Sigmoid colon (tissue), 7 donors: ENCODE measurements at places on chromosomes 1 and 21. TPM values are rescaled to one million over a fixed set of nuclear protein-coding genes. Genes with fewer than 3 reads are reported as not detected.

The TMEM240 gene
- total RNA-seq = 18.9 TPM

The TEKT2 gene
- not detected for total RNA-seq

The KRTAP21-2 gene
- total RNA-seq = not detected

The MFAP2 gene
- 26.6 TPM for total RNA-seq

The THEMIS2 gene
- total RNA-seq = 13.7 TPM

The TCHHL1 gene
- not detected for total RNA-seq

The RXFP4 gene
- total RNA-seq = not detected

The SPATA21 gene
- total RNA-seq = not detected

The GCSAML gene
- 1.4 TPM for total RNA-seq

The UMODL1 gene
- total RNA-seq = not detected

The EPHB2 gene
- total RNA-seq = 2.5 TPM

The ZCCHC17 gene
- total RNA-seq = 23.3 TPM

The RNF223 gene
- not detected for total RNA-seq

The EPS15 gene
- total RNA-seq = 104 TPM

The RPS8 gene
- total RNA-seq = 2,845 TPM

The AQP10 gene
- not detected for total RNA-seq

The CLCA1 gene
- not detected for total RNA-seq

The SPEN gene
- total RNA-seq = 20.4 TPM

The FCRL5 gene
- total RNA-seq = not detected

The CITED4 gene
- 22.7 TPM for total RNA-seq

The COL16A1 gene
- 271 TPM for total RNA-seq

The DCDC2B gene
- total RNA-seq = not detected

The OLIG2 gene
- not detected for total RNA-seq

The C1QB gene
- total RNA-seq = 484 TPM

The FCAMR gene
- total RNA-seq = not detected

The GPR3 gene
- not detected for total RNA-seq

The MYOC gene
- total RNA-seq = 6.9 TPM

The PPP1R12B gene
- total RNA-seq = 493 TPM

The IL23R gene
- not detected for total RNA-seq

The CAPN8 gene
- not detected for total RNA-seq

The CNKSR1 gene
- not detected for total RNA-seq

The SLC1A7 gene
- 0.16 TPM for total RNA-seq

The CCDC27 gene
- not detected for total RNA-seq

The LMOD1 gene
- 1,011 TPM for total RNA-seq
